ENCODE measurements at places on chromosomes 4 and X.

DNA sequence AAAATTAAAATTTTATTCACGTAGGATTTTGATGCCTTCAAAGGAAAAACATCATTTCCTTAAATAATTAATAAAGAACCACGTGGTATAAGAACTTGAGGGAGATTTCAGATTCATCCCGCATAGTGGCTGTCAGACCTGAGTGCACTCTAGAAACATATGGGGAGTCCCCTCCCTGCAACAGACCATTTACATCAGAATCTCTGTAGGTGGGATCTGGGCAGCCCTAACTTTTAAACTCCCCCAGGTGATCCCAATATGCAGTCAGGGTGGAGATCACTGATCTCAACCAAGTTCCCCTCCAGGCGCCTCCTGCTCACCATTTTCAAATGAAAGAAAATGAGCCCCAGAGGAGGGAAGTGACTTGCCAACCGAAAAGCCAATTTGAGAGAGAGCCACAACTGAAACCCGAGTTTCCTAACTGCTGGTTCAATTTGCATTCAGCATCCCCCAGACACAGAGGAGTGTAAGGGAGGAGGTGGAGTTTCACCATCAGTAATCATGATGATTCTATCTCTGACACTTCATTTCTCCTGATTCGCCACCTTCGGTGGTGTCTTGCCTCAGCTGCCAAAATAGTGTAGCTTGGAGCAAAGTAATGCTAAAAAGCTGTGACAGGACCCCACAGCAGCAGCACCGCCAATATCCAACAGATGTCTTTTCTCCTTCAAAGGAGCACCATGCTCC is 11.4 kb downstream of the RNF150 start:
- DNase-seq = no peak

- no peak for DNase-seq
Observed at GRCh38 chr4:185255868-185256267, 46.5 kb downstream of the SNX25 start.

- no peak for DNase-seq
Observed at GRCh38 chr4:132542228-132542627, 606.9 kb upstream of the PCDH10 start.

DNA sequence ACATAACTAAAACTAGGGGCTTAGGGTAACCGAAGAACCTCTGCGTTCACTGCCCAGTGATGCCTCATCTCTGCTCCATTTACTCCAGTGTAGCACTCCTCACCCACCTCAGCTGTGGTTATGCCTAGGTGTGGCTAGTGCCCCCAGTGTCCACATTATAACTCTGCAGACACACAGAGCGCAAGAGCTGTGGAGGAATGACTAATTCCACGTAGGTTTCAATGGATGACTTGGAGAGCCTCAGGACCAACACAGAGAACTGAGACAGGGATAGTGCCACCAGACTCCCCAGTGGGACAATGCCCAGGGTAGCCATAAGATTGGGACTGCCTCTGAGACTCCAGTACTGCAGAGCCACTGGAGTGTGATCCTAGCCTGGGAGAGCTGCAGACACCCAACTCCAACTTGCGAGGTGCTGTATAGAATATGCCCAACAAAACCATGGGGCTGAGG is 542.4 kb upstream of the DIPK2B start:
- DNase-seq = no peak

- peak; percentile 54 for DNase-seq
Observed at GRCh38 chr4:185738038-185738552, 73.9 kb downstream of the SORBS2 start.

DNA sequence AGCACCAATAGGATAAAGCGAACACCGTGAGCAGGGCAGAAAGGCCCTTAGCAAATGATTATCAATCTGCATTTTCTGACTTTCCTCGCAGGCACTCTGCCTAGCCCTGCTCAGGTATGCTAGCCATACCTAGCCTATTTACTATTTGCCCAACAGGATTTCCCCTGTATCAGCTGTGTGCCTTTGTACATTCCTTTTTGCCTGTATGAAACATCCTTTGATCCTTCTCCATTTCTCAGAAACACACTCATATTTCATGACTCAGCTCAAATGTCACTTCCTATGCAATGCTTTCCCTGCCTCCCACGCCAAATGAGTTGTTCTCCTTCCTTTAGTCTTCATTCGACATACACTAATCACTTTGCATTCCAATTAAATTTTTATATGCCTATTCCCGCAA is 37.2 kb downstream of the PCDH7 start:
- DNase-seq = no peak

- DNase-seq = peak; percentile 71
Observed at GRCh38 chrX:17046478-17047097, 100.1 kb downstream of the REPS2 start.

GRCh38 chr4:83272900-83273299 is 11.7 kb downstream of the COQ2 start:
- DNase-seq = no peak

- no peak for DNase-seq
Observed at GRCh38 chrX:136754651-136755050, 26.1 kb downstream of the ARHGEF6 start.

GRCh38 chr4:184215709-184216328 is 1.9 kb downstream of the ENPP6 start:
- no peak for DNase-seq

GRCh38 chr4:165915215-165915614 is 42.2 kb downstream of the TLL1 start:
- no peak for DNase-seq

DNA sequence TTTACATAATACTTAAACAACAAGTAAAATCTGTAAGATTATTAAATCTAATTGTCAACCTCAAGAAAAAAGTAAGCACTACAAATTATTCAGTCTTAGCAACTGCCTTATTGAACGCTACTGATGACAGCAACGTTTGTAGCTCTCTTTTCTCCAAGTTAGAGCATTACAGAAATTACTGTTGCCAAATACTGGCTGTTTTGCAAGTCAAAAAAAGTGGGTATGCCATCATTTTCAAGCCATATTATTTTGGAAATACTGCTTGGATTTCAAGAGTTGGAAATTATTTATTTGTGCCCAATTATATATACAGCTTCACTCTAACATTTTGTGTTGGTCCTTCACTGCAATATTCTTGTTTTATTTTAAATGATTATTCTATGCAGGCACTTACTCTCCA is 221.7 kb downstream of the CXXC4 start:
- no peak for DNase-seq

DNA sequence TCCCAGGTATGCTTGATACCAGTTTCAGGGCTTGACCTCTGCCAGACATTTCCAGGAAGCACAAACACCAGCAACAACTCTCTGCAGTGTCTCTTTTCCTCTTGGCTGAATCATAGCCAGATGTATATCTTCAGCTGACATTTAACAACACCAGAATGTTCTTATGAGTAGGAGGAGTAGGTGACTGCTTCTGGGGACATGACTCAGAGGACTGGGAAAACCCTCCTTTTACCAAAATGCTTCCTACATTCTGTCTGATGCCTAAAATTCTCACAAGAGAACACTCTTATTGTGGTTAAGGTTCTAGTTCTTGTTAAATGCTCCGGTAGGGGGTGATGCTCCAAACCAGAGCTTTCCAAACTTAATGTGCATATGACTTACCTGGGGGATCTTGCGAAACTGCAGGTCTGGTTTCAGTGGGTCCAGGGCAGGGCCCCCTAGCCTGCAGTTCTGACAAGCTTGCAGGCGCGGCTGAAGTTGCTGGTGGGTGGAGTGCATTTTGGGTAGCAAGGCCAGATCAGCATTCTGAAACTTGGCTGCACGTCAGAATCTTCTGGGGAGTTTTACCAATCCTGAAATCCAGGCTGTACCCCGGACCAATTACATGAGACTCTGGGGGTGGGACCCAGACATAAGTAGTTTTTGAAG is 329.3 kb upstream of the RPS6KA3 start:
- DNase-seq = no peak

DNA sequence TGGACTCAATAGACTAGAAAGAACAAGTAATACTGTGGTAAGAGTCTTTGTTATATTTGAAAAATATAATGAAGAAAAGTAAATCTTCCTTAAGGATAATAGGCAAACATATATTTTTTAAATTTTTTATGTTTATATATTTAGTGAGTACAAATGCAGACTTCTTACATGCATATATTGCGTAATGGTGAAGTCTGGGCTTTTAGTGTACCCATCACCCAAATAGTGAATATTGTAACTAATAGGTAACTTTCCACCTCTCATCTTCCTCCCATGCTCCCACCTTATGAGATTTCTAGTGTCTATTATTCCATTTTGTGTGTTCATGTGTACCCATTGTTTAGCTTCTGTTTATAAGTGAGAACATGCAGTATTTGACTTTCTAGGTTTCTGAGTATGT is 711.2 kb upstream of the NDST4 start:
- no peak for DNase-seq

- no peak for DNase-seq
Observed at GRCh38 chr4:78145622-78146021, 88.5 kb downstream of the FRAS1 start.

DNA sequence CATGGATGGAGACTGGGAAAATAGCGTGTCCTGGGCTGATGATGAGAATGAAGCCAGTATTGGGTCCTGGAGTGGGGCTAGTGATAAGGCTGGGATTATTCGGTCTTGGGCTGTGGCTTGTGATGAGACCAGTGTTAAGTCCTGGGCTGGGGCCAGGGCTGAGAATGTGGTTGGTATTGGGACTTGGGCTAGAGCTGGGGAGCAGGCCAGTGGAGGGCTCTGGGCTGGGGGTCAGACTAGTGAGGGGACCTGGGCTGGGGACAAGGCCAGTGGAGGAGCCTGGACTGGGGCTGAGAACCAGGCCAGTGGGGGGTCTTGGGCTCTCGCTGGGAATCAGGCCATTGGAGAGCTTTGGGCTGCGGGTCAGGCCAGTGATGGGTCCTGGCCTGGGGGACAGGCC is 6.7 kb downstream of the ARMCX4 start:
- no peak for DNase-seq

DNA sequence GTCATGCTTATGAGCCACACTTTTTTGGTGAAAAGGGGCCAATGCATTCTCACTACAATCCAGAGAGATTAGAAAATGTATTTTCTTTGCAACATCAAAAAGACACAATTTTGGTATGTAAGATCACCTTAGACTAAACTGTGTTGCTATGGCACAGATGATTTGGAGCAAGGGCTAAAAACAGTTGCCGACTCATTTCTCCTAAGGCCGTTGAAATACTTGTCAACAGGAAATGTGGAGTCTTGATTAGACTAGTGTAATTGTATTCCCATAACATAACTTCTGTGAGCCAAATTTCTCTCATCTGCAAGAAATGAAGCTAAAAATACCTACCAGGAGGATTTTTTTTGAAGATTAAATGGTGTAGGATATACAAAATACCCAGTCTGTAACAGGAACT is 2547.7 kb downstream of the ARAP2 start:
- DNase-seq = no peak

- DNase-seq = no peak
Observed at GRCh38 chrX:8048466-8048865, 121.3 kb upstream of the PNPLA4 start.

DNA sequence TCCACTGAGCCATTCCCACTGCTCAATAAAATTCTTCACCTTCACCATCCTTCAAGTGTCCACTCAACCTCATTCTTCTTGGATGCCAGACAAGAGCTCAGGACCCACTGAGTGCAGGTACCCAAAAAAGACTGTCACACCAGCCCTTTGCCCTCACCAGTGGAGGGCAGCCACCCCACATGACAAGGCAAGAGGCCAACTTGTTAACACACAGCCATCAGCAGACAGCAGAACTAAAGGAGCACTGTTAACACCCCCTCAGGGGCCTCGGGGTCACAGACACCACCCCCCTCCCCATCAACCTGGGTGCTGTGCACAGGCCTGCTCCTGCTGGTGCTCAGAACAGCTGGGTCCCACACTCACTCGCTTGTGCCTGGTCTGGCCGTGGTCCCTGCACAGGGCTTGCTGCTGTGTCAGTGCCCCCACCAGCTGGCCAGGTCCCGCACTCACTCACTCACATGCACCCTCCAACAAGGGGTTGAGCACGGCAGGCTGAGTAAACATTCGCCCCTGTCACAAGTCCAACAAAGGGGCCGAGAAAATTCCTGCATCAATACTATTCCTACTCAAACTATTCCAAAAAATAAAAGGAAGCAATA is 54.1 kb downstream of the ATRX start:
- no peak for DNase-seq

DNA sequence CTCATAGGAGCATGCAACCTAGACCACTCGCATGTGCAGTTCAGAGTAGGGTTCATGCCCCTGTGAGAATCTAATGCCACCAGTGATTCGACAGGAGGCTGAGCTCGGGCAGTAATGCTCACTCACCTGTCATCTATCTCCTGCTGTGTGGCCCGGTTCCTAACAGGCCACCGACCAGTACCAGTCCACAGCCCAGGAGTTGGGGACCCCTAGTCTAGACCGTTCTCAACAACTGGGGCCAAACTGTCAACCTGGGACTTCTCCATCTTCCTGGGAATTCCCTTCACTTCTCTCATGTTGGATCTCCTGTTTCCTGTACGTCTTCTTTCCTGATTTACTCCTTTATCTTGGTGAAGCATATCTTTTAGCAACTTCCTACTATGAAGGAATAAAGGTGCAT is 79.4 kb upstream of the HELT start:
- no peak for DNase-seq

DNA sequence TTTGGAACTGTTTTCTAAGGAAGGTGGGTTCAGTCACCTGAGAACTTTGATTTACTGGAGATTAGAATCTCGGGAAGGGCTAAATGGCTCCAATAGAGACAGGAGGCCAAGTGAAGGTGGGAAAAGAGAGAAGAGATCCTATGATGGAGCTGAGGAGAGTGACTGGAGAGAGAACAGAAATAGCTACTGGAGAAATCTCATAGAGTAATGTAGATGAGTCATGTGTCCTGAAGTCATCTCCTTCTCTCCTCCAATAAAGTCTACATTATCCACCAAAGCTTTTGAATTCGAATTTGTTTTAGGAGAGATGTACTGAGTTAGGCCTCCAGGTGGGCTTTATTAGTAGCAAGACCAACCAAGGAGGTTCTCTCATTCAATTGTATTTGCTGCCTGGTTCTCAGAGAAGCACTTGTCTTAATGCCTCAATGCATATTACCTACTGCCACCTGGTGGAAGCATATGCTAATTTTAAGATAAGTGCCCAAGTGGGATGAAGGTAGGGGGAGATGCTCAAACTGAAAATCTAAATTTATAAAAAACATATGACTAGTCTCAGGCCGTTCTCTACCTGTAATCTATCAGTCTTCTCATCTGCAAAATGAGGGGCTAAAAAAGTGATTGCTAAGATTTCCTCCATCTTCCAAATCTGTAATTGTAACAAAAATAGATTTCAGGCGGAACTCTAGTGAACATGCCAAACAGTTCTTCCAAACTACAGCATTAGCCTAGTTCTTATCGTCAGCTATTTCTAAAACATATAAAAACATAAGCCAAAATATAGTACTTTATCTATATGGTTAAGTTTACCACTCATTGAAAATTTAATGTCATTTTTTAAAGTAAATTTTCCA is 24.4 kb downstream of the TXK start:
- peak; percentile 44 for DNase-seq

Measured in cerebellar cortex (tissue), 1 donor.